ENCODE measurements at places on chromosomes 5 and 9.

GRCh38 chr9:137955224-137955570 lies 77.6 kb downstream of the CACNA1B start:
- no peak for DNase-seq

DNA sequence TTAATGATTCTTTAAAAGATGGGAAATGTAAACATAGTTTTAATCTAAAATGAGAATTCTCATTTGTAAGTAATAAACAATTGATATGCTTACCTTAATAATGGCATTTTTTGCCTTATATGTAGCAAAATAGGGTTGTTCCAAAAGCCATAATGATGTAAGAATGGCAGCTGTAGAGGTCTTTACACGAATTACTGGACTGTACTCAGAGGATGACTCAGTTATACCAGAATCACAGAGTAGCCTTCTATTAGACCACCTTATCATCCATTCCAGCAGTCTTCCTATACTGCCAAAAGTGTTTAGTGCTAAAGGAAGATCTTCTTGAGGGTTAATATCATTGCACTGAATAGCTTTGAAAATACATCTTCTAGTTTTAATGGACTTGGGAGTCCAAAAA lies 66.5 kb downstream of the CPLANE1 start:
- DNase-seq = no peak

DNA sequence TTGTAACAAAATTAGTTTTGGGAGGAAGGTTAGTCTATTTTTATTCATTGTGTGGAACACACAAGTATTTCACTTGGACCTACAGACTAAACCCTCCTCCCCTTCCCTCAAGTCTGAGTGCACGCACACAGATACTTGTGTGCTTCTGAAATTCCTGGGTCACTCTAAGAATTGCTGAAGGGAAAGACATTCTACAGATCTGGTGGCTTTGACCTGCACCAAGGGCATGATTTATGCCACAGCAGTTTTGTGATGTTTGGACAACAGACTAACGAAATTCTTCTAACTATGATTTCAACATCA lies 150.5 kb downstream of the ARL15 start:
- no peak for DNase-seq

DNA sequence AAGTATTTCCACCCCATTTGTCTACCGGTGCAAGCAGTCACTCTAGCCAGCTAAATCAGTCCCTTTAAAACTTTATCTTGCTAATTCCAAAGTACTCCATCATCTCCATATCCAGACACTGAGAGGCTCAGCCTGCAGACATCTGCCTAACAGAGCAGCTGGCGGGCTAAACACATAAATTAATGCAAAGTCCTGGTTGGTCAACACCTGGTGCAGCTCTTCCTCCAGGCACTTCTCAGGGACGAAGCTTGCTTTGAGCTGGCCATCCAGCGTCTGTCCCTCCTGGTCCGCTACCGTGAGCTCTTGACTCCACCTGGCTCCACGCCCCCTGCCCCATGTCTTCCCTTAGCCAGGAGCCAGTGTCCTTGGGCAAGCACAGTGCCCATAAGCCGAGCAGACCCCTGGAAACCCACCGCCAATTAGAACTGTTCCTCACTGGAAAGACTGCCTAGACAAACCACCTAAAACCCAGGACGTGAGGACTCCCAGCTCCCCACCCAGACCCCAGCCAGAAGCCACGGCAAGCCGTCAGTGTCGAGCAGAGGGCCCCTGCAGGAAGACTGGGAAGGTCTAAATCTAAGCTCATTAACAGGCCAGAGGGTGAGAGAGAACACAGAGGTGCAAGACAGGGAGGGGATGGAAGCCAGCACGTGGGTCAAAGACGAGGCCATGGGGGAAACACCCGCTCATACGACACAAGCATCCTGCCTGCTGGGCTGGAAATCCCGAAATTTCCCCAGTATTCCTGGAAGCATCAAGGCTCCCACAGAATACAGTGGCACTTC lies 120.0 kb downstream of the COL23A1 start:
- DNase-seq = no peak

GRCh38 chr5:39219437-39219836 lies at the start of gene FYB1:
Gene FYB1 (minus strand): TSS chr5:39219563. CDS start chr5:39202960, 16,603 bp downstream.
- DNase-seq = no peak

DNA sequence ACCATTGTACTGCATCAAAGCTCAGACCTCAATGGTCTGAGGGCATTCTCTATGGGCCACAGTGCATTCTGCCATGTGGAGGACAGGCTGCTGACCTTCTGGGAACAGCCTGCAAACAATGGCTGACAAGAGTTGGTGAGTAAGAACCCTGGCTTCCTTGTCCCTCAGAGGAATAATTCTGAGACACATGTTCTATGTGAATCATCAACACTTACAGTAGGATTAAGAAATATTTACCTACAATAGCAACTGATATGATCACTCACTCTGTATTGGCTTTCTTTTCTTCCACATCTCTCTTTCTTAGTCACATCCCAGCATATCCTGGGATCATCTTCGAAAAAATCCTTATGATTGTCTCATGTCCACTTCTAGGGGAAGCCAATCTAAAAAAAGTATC lies 306.5 kb upstream of the ITGA1 start:
- DNase-seq = no peak

DNA sequence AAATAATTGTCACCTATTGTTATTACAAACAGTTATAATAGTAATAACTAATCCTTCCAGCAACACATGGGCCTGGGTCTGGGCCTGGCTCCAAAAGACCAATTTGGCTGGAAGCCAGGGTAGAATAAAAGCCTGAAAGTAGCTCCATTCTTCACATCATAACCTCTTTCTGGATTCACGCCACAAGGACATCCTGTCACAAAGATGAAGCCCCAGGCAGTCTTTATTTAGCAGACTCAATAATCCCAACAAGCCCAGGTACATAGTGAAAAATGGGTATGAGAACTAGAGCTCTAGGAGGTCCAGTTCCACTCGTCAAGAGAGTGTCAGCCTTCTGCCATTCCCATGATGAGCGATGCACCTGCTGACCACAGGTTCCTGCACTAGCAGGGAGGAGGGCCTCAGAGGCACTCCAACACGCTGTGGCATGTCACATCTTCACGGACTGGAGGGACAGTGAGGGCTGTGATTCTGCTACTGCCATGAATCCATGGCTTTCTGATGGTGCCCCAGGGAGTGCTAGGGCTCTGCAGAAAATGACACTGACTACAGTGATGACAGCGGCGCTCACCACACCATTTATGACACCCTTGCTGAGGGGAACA lies 124.9 kb downstream of the SPOCK1 start:
- no peak for DNase-seq

DNA sequence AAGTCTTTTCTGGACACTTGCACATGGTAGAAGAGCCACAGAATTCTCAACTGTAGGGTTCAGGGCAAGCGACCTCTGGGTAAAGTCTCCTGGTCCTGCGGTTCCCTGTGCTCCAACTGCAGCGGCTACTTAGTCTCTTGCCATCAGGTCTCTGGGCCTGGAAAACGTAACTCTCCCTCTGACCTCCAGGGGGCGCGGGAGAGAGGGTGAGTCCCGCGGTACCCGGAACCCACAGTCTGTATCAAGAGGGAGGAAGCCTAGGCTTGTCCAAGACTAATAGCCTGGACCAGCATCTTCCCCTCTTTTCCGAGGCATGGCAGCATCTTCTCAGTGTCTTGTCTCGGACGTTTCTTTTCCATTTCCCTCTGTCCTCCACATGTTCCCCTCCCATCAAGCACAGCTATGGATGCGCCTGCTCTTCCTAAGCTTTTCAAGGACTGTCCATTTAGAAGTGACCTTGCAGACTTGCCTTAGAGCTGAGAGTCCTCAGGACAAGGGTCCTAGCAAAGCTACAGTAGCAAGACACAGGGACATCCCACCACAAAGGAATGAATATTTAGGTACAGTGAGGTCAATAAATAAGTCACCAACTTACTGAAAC lies 59.3 kb downstream of the FSTL4 start:
- no peak for DNase-seq

DNA sequence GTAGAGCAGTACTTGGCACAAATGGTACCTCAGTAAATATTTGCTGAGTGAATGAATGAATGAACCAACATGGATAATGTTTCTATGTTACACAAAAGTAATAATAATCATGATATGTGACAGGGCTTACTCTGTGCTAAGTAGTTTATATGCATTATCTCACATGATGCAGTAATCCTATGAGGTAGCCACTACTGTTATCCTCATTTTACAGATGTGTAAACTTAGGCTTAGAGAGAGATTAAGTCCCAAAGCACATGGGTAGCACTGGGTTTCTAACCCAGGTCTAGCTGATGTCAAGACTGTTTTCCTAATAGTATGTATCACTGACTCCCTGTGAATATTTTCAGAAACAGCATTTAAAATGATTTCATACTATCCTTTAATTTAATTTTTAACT lies 44.1 kb upstream of the VDAC1 start:
- no peak for DNase-seq

DNA sequence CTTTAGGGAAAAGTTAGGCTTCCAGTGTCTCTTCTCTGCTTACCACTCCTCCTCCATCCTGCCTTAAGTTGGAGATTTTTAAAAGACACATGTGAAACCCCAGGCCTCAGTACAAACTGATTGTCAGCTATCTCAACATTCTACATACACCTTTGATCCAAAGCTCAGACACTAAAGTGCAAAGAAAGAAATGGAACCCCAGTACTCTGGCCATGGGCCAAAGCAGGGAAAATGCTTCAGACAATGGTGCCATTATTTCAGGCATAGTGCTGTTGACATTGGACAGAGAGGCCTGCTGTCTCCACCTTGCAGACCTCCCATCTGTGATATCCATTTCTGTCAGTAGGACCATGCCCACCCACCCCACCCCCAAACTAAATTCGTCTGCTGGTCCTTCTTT lies 49.1 kb downstream of the G3BP1 start:
- no peak for DNase-seq

GRCh38 chr9:72903103-72903502 lies 49.8 kb downstream of the ALDH1A1 start:
- DNase-seq = no peak

- no peak for DNase-seq
Measured at GRCh38 chr5:151004499-151004898, 15.9 kb upstream of the GPX3 start.

DNA sequence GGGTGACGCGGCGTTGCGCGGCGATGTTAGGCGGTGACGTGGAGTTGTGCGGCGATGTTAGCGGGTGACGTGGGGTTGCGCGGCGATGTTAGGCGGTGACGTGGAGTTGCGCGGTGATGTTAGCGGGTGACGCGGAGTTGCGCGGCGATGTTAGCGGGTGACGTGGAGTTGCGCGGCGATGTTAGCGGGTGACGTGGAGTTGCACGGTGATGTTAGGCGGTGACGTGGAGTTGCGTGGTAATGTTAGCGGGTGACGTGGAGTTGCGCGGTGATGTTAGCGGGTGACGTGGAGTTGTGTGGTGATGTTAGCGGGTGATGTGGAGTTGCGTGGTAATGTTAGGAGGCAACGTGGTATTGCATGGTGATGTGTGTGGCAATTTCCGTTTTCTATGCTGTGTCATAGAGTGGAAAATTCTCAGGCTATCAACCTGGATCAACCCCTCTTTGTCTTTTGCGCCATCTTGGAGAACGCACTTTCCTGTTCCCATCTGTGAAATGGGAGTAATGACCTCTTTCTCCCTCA lies 76.0 kb downstream of the ANKRD33B start:
- DNase-seq = no peak

DNA sequence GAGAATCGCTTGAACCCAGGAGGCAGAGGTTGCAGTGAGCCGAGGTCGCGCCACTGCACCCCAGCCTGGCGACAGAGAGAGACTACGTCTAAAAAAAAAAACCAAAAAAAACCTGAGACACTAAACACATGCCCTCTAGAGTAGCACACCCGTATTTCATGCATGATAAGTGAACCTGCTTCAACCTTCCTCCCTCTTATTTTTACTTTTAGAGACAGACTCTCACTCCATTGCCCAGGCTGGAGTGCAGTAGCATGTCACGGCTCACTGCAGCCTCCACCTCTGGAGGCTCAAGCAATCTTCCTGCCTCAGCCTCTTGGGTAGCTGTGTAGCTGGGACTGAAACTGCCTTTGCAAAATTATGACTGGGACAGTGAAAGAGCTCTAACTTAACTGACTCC lies 17.6 kb upstream of the NANS start:
- DNase-seq = no peak
